ENCODE measurements at places on chromosomes 4 and X.

- DNase-seq = no peak
Observed at GRCh38 chrX:53997724-53998123, 46.5 kb downstream of the PHF8 start.

DNA sequence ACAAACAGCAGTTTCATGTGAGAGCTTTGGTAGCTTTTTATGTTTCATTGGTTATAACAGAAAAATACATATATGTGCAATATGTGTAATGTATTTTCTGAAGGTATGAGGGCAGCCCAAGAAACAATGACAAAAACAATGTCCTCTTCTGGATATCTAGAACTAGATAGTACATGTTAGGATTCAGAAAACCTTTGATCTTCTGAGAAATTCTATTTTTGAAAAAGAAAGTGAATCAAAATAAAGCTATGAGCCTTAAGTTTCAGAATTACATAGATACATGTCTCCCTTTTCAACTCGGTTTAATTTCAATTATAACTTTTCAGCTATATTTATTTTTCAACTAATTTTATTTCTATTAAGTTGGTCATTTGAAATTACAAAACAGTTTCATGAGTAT, 131.9 kb downstream of the REELD1 start:
- DNase-seq = peak; percentile 13

- no peak for DNase-seq
Observed at GRCh38 chr4:3823496-3824341, 57.5 kb downstream of the ADRA2C start.

- no peak for DNase-seq
Observed at GRCh38 chr4:158176108-158176507, 3.3 kb upstream of the GASK1B start.

- DNase-seq = no peak
Observed at GRCh38 chr4:98739751-98740150, 81.3 kb upstream of the TSPAN5 start.

DNA sequence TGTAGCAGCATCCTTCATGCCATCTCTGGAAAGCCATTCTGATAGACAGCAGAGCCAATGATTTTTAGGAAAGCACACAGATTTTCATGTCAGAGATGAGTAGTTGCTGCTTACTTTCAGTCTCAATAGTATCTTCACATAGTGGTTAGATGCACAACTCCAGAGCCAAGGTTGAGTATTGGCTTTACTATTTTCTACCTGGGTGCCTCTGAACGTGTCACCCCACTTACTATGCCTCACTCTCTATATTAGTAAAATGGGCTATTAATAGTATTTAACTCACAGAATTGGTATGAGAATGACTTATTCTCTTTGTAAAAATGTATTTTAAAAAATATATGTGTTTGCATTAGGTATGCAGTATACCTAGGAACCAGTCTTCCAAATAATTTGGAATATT, 108.8 kb upstream of the STIM2 start:
- peak; percentile 15 for DNase-seq

DNA sequence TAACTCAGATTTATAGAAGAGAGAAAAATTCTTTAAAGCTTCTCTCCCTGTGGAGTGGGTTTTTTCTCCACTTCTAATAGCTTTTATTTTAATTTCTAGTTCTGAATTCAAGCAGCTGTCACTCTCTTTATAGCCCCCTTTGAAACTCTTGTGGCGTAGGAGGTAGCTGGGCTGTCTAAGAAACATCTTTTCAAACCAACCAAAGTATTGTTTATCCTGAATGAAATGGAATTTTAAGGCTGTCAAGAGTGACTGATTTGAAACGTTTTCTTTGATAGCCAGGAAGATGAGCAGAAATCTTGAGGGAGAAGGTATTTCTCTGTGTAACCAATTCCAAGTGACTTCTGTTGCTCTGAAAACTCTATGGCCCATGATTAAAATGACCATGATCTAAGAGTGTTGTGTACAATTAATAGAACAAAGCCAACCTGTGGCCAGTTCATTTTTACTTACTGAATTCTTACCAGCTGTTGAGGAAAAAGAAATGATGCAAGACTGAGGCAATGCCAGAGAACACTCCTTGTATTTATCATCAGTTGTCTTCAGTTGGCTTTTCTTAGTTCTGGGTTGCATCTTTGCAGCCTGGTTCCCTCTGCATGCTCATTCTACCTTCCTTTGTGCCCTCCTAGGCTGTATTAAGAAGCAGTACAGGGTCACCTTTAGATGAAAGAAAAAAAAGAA, 298.4 kb downstream of the ARHGAP10 start:
- no peak for DNase-seq

GRCh38 chrX:50768801-50769200, 45.2 kb downstream of the SHROOM4 start:
- DNase-seq = no peak

GRCh38 chr4:106775636-106776035, 260.5 kb downstream of the DKK2 start:
- no peak for DNase-seq

DNA sequence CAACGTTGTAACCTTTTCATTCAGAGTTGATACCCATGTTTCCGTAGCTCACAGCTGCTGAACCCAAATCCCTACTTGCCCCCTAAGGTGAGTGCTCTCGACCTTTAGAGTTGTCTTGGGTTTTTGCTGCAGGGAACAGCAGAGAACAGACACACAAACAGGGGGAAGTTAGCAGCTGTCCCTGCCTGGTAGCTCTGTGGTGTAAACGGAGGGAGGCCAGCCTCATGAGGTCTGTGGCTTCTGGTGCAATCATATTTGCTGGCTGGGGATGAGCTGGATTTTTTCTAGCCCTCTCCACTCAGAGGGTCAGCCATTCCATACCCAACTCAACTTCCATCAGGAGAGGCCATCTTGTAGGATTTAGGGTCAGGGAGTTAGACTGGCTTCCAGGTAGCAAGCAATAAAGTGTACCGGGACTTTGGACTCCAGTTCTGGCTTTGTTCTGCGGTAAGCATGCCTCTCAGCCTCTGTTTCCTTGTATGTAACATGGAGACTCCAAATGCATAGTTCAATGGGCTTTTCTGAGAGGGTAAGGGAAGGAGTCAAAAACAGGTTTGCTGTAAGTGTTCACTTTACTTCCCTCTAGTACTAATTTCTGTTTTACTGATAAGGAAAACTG, 218.9 kb downstream of the MID1IP1 start:
- DNase-seq = no peak
